H9 (cell line): ENCODE measurements at places on chromosomes 5 and 9.
A peak's percentile ranks its signal among the peaks of the same experiment; 100 is the strongest.

DNA sequence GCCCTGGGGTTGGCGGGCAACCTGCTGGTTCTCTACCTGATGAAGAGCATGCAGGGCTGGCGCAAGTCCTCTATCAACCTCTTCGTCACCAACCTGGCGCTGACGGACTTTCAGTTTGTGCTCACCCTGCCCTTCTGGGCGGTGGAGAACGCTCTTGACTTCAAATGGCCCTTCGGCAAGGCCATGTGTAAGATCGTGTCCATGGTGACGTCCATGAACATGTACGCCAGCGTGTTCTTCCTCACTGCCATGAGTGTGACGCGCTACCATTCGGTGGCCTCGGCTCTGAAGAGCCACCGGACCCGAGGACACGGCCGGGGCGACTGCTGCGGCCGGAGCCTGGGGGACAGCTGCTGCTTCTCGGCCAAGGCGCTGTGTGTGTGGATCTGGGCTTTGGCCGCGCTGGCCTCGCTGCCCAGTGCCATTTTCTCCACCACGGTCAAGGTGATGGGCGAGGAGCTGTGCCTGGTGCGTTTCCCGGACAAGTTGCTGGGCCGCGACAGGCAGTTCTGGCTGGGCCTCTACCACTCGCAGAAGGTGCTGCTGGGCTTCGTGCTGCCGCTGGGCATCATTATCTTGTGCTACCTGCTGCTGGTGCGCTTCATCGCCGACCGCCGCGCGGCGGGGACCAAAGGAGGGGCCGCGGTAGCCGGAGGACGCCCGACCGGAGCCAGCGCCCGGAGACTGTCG, 976 bp downstream of the RXFP3 start:
- DNase-seq = no peak

DNA sequence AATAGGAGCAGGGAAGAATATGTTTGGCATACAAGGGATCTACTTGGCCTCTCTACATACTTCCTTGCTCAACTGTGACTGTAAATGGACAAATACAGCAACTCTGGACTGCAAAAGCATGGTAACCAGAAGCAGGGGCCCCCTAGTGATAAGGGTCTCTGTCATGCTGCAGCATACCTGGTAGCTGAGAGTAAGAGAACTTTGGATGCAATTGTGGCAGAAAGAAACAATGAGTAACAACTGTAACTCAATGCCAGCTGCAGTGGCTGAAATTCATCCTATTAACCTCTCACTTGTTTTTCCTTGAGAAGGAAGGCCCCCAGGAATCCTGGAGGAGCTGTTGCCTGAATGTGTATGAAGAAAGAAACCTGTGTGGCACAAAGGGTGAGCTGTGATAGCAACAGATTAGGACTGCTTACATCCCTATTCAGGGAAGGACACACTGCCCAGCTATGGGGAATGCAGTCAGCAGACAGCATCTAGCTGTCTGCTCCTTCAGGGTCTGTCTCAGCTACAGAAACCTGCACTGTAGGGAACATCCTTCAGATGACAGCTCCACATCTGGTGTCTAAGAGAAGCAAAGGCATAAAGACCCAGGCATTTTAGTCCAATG, 468.1 kb upstream of the ACTBL2 start:
- DNase-seq = peak; percentile 31

DNA sequence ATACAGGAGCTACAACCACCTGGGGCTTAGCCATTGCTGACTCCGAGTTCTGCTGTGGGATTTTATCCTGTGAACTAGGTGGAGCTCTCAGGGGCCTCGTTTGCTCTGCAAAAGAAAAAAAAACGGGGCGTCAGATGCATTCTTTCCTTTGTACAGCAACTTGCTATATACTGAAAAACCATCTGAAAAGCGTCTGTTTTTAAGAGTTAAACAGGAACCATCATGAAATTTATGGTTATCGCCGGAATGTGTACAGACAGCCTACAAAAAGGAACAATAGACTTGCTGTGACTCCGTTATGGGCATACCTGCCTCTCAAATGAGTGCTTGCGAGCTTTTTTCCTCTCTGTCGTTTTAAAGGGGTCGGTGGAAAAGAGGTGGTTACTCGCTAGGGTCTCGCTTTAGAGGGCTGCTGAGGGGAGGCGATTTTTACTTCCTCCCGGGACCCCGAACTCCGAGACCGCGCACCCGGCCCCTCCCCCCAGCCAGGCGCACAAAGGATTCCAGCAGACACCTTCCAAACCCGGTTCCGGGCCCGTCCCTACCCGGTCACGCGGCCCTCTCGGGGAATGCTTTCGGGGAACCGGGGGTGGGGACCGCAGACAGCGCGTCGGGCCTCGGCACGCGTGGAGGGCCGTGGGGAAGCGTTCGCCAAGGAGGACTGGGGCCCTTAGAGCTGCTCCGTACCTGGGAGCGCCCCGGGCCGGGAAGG, 826 bp downstream of the PAIP1 start:
- peak; percentile 68 for DNase-seq

GRCh38 chr9:87040410-87041009, 93.2 kb upstream of the GAS1 start:
- no peak for DNase-seq
